ENCODE measurements at places on chromosomes 1 and 21. TPM values are rescaled to one million over a fixed set of nuclear protein-coding genes. Genes with fewer than 3 reads are reported as not detected.

GRCh38 chr1:31576743-31577455 lies 584 bp downstream of the TINAGL1 start:
- peak overlapping the region; percentile 99 for H3K27ac ChIP-seq
- peaks cover 61% of the 10 kb centered on the region for H3K4me1 ChIP-seq
- peaks cover 7% of the 10 kb centered on the region for H3K36me3 ChIP-seq
- no peak for DNase-seq
- no peaks in the 10 kb centered on the region for H3K27me3 ChIP-seq

DNA sequence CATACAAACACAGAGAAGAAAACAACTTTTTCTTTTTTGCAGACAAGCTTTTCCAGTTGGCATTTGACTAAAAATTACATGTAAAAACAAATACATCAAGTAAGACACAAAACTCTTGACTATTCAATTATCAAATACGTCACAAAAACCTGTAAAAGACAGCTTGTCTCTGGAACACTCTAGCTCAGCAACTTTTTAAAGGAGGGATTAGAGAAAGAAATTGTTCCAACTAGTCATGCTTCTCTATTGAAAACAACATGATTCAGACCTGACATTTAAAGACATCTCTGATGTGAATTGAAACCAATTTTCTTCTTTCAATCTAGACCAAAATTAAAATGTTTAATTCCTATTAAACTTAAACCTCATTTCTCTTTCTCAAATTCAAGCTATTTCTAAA lies 30.3 kb downstream of the SMYD3 start:
- H3K4me1 ChIP-seq, result no peaks in the 10 kb centered on the region
- no peak for DNase-seq

DNA sequence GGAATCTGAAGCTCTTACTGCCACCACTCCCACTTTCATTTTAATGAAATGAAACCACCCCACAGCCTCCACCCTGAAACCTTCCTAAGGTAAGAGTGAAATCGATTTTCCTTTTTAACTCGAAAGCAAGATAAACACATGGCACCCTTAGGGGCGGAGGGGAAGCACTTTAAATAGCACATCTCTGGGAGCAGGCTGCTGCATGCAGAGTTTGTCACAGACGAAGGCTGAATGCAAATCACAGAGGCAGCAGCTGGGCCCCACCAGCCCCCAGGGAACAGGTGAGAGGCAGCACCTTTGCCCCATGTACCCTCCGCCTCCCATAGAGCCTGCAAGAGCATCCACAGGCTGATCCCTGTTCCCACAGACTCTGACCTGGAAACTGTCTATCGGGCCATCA lies 60.0 kb upstream of the GRIK3 start:
- no peak overlapping the region for H3K27ac ChIP-seq
- no peaks in the 10 kb centered on the region for H3K4me1 ChIP-seq
- no peaks in the 10 kb centered on the region for H3K36me3 ChIP-seq
- no peak overlapping the region for H3K4me3 ChIP-seq
- DNase-seq, result no peak

- peaks cover 18% of the 10 kb centered on the region for H3K4me1 ChIP-seq
- H3K27me3 ChIP-seq, result no peaks in the 10 kb centered on the region
- H3K36me3 ChIP-seq, result no peaks in the 10 kb centered on the region
- no peak for DNase-seq
- H3K27ac ChIP-seq, result no peak overlapping the region
Measured at GRCh38 chr1:34840426-34840825, 19.1 kb downstream of the SMIM12 start.

DNA sequence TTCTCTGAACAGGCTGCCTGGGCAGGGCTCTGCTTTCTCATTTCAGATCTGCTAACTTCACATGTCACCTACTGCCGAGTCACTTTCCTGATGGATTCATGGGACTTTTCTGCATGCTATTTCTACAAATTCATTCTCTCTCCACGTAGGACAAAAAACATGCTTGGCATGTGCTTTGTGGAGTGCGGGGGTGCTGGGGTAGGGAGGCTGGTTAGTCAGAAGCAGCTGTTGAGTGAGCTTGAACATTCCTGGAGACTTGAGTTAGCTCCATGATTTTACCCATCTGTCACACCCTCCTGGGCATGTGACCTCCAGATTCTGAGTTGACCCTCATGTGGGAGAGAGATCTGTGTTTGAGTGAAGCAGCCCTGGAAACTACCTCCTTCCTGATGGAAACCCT lies 71.4 kb downstream of the UCK2 start:
- no peaks in the 10 kb centered on the region for H3K36me3 ChIP-seq
- H3K4me1 ChIP-seq, result peaks cover 50% of the 10 kb centered on the region
- peak overlapping the region; percentile 77 for H3K27ac ChIP-seq
- H3K27me3 ChIP-seq, result no peaks in the 10 kb centered on the region
- H3K4me3 ChIP-seq, result no peak overlapping the region

- H3K4me3 ChIP-seq, result no peak overlapping the region
- H3K27ac ChIP-seq, result no peak overlapping the region
- no peaks in the 10 kb centered on the region for H3K27me3 ChIP-seq
- H3K36me3 ChIP-seq, result no peaks in the 10 kb centered on the region
Measured at GRCh38 chr1:168050307-168050706, 86.4 kb downstream of the GPR161 start.

GRCh38 chr1:56578138-56578962 lies 1.0 kb downstream of the PLPP3 start:
- peaks cover 3% of the 10 kb centered on the region for H3K4me1 ChIP-seq
- peak overlapping the region; percentile 89 for H3K4me3 ChIP-seq
- peak; percentile 53 for DNase-seq
- H3K27ac ChIP-seq, result peak overlapping the region; percentile 95
- no peaks in the 10 kb centered on the region for H3K36me3 ChIP-seq
- no peaks in the 10 kb centered on the region for H3K27me3 ChIP-seq

- no peak overlapping the region for H3K27ac ChIP-seq
- H3K27me3 ChIP-seq, result no peaks in the 10 kb centered on the region
Measured at GRCh38 chr1:39995973-39996393, 41.0 kb downstream of the MFSD2A start.

DNA sequence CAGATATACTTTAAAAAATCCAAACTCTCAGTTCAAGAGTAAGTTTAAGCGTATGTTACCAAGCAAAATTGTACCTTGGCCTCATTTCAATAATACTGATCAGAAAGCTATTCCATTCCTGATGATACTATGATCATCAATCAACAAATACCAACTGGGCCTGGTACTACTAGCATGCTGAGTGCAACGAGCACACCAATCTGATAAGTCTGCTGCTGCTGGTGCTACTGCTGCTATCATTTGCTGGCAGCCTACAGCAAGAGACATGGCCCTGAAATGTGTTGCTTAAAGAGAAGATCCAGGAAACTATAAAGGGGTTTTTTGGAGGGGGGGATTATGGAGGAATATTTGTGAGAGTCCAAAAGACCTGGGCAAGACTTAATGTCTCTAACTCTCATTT lies 39.7 kb downstream of the NME7 start:
- H3K4me3 ChIP-seq, result no peak overlapping the region
- H3K27ac ChIP-seq, result no peak overlapping the region
- no peaks in the 10 kb centered on the region for H3K4me1 ChIP-seq
- no peaks in the 10 kb centered on the region for H3K27me3 ChIP-seq

- no peak overlapping the region for H3K27ac ChIP-seq
- H3K36me3 ChIP-seq, result peaks cover 21% of the 10 kb centered on the region
- H3K27me3 ChIP-seq, result no peaks in the 10 kb centered on the region
Measured at GRCh38 chr1:180946056-180946455, 33.4 kb downstream of the KIAA1614 start.

- H3K27ac ChIP-seq, result no peak overlapping the region
- no peaks in the 10 kb centered on the region for H3K36me3 ChIP-seq
- H3K4me3 ChIP-seq, result no peak overlapping the region
- no peak for DNase-seq
- no peaks in the 10 kb centered on the region for H3K4me1 ChIP-seq
Measured at GRCh38 chr1:89171067-89171438, 4.8 kb downstream of the GBP7 start.

ORC1 gene
- not detected for total RNA-seq

CNKSR1 gene
- 1.8 TPM for total RNA-seq

FAM3B gene
- total RNA-seq, result not detected

TESK2 gene
- 1.5 TPM for total RNA-seq
